ENCODE measurements at places on chromosomes 5 and 9.

DNA sequence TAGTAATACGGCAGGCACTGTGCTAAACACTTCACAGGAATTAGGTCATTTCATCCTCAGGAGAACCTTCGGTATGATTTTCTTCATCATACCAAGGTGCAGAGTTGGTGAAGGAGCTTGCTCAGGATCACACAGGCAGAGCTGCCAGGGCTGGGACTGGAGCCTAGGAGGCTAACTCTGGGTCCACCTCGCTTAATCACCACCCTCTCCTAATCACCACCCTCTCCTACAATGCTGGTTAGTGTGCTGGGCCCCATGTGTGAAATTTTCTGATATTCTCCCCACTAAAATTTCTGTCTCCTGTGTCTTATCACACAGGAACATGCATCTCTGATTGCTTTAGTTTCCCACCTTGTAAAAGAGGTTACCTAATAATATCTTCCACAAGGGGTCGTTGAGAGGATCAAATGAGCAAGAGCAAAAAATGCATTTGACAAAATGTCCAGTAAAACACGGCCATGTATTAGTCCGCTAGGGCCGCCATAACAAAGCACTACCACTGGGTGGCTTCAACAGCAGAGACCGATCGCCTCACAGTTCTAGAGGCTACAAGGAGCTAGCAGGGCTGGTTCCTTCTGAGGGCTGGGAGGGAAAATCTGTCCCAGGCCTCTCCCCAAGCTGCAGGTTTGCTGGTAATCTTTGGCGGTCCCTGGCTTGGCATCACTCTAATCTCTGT, 128.2 kb upstream of the NFIB start:
- no peak for DNase-seq

DNA sequence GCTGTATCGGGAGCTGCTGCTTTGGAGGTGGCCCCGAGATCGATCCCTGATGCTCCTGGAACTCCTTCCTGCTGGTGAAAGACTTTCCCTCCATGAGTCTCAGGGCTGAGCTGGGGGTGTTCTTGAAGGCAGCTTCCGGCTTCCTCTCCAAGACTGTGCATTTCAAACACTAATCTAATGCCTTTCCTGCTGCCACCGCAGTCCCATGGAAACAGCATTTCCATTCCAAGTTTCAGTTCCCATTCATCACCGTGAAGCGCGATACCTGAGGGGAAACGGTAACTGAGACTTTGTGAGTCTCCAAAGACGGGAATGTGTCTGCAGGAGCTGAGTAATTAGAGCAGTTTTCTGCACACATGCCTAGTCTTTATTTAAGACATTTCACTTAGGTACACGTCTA, 230.1 kb downstream of the PAX5 start:
- DNase-seq, result no peak

DNA sequence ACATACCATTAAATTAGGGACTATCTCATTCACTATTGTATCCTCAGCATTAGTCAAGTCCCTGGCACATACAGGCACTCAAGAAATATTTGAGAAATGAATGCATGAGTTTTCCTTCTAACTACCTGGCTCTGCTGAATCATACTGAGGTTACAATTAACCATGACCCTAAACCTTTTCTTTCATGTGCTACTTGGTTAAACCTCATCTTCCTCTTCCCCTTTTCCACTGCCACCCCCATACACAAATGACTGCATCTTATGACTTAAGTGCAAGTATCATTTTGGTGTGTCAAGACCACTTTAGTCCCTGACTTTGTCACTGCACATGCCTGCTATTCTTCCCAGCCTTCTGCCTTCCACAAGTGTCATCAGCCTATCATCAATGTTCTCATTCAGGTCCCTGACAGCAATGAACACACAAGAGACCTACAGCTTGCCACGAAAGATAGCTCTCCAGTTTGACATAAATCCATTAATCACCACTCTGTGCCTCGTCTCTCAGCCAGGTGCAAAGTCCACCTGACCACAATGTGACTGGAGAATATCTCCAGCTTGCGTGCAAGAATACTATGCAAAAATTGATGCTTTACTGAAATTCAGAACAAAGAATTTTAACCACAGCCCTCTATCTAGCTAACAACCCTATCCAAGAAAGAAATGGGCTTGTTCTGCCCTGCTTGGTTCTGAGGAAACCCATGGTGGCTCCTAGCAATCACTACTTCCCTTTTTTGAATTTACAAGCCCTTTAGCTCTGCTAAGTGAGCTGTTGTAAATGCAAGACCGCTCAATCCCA, 74.5 kb downstream of the MAPKAP1 start:
- no peak for DNase-seq

GRCh38 chr5:43066799-43067741, 27.0 kb upstream of the ANXA2R start:
- peak; percentile 88 for DNase-seq

DNA sequence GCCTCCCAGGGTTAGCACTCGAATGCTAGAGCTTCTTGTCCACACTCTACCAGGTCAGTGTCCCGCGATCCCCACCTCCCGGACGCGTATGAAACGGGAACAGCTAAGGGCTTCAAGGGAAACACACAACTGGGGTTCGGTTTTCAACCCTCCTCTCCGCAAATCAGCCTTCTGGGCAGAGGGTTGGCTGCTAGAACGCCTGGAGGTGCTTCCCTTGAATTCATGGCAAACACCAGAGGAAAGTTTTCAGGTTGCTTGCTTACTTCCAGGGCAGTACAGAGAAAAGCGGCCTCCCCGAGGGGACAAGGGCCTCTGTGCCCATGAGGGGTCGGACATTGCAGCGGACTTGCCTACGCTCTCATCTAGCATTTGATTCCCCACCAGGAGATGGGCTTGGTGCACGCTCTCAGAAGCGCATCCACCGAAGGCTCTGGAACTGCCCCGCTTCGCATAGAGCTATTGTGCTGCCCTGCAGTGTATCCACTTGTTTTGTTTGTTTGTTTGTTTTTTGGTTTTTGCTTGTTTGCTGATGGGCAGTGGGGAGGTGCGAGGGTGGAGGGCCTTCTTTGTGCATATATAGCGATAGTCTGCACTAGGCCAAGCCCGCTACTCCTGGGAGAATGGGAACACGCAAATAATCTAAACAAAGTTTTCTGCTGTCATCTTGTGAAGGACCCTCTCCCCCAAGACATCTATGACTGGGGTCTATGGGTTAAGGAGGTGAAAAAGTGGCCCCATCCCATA, 1.3 kb upstream of the DMRT3 start:
- no peak for DNase-seq

DNA sequence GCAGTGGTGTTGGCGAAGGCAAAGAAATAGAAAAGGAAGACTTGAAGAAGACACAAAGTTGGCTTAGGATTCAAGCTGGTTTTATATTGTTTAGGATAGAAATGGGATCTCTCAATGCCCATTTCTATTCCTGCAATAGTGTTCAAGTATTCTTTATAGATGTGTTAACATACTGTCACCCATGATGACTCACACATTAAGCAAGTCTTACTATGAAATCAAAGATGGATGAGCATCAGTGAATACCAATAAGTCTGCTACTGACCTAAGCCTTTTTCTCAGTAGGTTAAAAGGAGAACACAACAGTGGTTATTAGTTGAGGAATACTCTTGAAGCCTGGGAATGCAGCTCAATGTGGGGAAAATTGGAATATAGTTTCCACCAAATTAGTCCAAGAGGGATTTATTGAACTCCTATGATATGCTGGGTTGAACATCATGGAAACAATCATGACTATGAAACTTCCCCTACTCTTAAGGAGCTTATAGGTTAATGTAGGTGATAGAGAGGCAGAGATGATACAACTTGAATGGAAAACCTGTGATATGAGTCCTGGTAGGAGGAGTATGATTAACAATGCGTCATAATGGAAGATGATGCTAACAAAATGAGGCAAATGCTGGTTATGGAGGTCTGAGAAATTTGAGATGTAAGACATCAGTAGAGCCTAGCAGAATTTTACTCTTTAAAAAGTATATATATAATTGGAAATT, 417.1 kb upstream of the DAP start:
- no peak for DNase-seq

- no peak for DNase-seq
These were observed 224.8 kb upstream of the WWC1 start for GRCh38 chr5:168066536-168067208.

GRCh38 chr5:36722900-36723299, 116.5 kb downstream of the SLC1A3 start:
- no peak for DNase-seq

DNA sequence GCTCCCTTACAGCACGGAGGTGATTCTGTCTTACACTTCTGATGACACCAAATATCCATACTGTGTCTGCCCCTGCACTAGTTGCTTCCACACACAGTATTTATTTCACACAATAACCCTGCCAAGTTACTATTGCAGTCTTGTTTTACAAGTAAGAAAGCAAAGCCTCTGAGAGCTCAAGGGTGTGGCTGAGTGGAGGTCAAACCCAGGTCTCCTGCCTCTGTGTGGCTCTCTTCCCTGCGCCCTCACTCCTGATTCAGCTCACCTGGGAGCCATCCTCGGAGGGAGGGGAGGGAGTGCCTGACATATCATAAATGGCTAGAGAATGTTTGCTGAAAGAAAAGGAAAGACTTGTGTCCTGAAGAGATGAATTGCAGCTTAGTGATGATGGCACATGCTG, 41.0 kb downstream of the MVB12B start:
- no peak for DNase-seq

Data from ovary (tissue), 10 donors.